Central memory CD8-positive, alpha-beta T cell (primary cell): ENCODE measurements at places on chromosomes 13 and 19.

DNA sequence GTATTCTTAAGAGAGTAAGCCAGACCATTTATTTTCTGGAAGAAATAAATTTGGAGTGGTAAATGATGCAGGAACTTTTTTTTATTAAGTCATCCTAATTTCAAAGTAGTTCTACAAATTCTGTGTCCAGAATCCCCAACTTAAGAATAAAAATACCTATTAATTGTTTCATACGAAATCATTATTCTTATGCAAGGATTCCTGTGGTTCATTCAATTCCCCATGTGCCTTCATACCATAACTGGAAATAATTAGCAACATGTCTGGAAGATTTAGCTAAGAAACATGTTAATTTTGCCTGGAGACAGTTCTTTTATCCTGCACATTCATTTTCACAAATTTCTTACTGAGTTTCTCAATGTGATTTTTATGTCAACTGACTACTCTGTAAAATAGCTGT is 408.6 kb downstream of the PCDH9 start:
- H3K27me3 ChIP-seq = no peaks in the 10 kb centered on the region
- H3K36me3 ChIP-seq = no peaks in the 10 kb centered on the region
- H3K27ac ChIP-seq = no peak overlapping the region
- H3K4me3 ChIP-seq = no peak overlapping the region
- no peaks in the 10 kb centered on the region for H3K4me1 ChIP-seq
- no peak for DNase-seq

- no peaks in the 10 kb centered on the region for H3K27me3 ChIP-seq
- no peaks in the 10 kb centered on the region for H3K36me3 ChIP-seq
- H3K4me3 ChIP-seq = no peak overlapping the region
- no peak for DNase-seq
- no peak overlapping the region for H3K27ac ChIP-seq
Observed at GRCh38 chr13:42497798-42498197, 76.2 kb upstream of the TNFSF11 start.

- no peaks in the 10 kb centered on the region for H3K27me3 ChIP-seq
- peak; percentile 17 for DNase-seq
- peaks cover 15% of the 10 kb centered on the region for H3K4me1 ChIP-seq
- H3K36me3 ChIP-seq = no peaks in the 10 kb centered on the region
- H3K4me3 ChIP-seq = peak overlapping the region; percentile 42
- peak overlapping the region; percentile 11 for H3K27ac ChIP-seq
Observed at GRCh38 chr13:50222569-50223332, 207.5 kb downstream of the KCNRG start.

DNA sequence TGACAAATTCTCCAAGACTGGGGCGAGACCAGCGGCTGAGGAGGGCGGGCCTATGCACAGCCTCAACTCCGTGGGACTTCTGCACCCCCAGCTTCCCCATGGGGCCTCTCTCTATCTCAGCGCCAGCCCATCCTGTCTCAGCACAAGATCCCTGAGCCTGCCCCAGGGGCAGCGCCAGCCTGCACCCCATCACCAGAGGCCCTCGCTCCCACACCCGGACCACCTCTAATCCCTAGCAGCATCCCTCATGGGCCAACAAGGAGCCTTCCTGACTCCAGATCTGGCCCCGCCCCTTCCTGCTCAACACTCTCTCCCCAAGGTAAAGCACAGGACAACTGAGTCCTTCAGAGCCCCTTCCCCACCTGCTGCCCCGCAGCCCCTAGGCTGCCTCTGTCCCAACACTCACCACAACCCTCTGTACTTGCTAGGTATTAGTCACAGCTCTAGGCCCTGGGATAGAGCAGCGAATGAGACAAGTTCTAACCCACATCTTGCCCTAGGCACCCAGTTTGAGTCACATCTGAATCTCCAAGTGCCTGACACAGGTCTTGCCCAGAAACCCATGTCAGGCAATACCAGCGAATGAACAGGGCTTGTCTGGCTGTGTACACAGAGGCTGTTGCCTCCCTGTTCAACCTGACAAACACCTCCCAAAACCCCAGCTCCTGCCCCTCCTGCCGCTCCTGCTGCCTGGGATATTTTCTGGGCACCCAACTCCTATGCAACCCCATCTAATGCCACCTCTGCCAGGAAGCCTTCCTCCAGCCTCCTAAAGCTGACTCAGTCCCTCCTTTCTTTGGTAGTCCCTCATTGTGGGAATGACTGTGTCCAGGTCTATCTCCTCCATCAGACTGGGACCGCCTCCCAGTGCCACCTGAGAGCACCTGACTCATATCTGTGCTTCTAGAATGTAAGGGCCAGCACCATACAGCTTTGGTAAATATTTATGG is 18.6 kb downstream of the GRIK5 start:
- no peaks in the 10 kb centered on the region for H3K36me3 ChIP-seq
- no peak for DNase-seq
- H3K4me3 ChIP-seq = no peak overlapping the region
- no peak overlapping the region for H3K27ac ChIP-seq
- peaks cover 8% of the 10 kb centered on the region for H3K4me1 ChIP-seq

DNA sequence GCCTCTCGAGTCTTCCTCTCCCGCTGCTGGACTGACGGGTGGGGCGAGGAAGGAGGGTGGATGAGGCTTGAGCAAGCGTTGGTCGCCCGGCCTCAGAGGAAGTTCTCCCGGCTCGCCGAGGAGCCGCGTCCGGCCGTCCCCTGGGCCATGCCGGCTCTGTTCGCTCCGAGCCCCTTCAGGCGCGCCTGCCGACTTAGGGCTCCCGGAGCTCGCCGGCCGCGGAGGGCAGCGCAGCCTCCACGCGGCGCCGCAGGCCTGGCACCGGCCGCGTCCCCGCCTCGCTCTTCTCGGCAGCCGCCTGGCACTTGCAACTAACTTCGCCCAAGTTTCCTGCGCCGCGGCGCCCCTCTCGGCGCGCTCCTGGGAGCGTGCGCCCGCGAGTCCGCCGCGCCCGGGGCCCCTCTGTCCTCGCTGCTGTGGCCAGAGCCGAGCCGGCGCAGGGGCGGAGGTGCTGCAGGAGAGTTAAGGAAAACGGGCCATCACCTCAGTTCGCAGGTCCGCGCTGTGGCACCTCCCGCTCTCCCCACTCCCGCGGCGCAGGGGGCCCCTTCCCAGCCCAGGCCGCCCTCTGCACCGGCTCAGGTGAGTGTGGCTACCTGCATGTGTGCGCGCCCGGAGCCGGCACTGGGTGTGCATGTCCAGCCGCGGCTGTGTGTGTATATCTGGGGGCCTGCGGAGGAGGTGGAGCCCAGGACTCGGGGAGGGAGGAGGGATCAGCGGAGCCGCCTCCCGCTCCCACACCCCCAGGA is 641 bp upstream of the SOX21 start:
- H3K4me3 ChIP-seq = peak overlapping the region; percentile 42
- H3K36me3 ChIP-seq = peaks cover 3% of the 10 kb centered on the region
- H3K27me3 ChIP-seq = peaks cover 75% of the 10 kb centered on the region
- peaks cover 3% of the 10 kb centered on the region for H3K4me1 ChIP-seq
- no peak for DNase-seq
- H3K27ac ChIP-seq = no peak overlapping the region
